Kidney epithelial cell (primary cell): ENCODE measurements at places on chromosomes 4 and X.

- no peak for DNase-seq
These were observed 145.4 kb downstream of the REELD1 start for GRCh38 chr4:146359771-146360170.

GRCh38 chr4:88045021-88045420 lies 37.6 kb downstream of the PKD2 start:
- no peak for DNase-seq

DNA sequence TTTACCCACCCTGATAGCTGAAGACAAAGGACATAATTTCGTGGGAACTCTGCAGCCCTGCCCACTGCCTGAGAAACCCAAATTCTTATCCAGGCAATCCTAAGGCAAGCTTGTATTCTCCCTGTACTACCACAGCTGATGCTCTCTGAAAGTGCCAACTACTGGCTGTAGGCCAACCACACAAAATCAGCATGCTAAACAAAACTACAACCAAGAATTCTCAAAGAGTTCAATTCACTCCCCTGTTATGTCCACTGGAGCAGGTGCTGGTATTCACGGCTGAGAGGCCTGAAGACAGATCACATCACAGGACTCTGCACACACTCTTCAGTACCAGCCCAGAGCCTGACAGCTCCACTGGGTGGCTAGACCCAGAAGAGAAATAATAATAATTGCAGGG lies 375.9 kb upstream of the NDST4 start:
- DNase-seq = no peak

DNA sequence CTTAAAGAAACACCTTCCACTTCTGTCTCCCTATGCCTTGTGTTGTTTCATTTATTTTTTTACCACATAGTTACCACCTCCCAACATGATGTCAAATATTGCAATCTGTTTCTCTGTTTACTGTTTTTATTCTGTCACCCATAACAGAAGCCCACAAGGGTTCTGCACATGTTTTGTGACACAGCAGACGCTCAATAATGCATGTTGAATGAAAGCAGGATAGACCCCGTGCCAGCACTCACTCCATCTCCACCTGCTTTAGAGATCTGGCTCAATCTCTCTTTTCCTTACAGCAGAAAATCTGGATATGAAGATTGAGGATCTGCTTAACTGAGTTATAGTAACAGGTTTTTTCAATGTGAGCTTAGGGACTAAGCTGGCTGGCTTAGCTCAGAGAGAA lies 116.8 kb upstream of the NUDT10 start:
- no peak for DNase-seq

- no peak for DNase-seq
These were observed 10.5 kb downstream of the ANTXR2 start for GRCh38 chr4:80062527-80062926.

GRCh38 chrX:9560219-9560618 lies 95.4 kb downstream of the TBL1X start:
- no peak for DNase-seq
